ENCODE measurements at places on chromosomes 7 and 10. TPM values are rescaled to one million over a fixed set of nuclear protein-coding genes. Genes with fewer than 3 reads are reported as not detected.

HDAC9 gene
- 1.0 TPM for total RNA-seq

AFAP1L2 gene
- total RNA-seq = 1.2 TPM

DNA sequence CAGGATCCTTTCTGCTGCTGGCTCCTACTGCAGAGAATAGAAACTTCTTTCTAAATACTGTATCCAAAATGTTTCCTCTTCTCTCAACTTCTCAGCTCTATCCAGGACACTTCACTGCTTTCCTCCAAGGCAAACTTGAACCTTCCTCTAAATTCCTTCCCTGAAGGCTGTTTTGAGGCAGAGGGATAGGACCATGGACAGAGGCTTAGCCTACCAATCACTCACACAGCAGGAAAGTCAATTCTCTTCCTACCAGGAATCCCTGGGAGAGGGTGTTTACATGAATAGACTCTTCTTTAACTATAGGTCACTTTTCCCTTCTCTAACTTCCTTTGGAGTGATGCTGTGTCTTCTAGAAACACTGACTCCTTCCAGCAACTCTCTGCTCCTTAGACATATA lies 115.6 kb upstream of the MKLN1 start:
- DNase-seq = no peak

DNA sequence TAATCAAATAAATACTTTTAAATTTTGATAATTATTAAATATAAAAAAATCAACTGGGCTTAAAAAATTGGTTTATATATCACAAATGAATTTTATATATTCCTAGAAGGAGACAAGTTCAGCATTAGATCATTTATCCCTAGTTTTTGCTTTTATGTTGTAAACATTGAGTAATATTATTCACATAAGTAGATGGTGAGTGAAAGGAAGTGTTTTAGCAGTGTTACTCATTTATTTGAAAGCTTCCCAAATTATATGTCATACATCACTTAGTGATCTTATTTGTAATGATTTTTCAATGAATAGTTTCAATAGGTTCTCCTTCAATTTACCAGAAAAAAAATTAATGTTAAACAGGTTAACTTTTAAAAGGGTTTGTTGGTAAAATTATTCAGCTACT lies 15.8 kb downstream of the KLLN start:
- no peak for DNase-seq

DNA sequence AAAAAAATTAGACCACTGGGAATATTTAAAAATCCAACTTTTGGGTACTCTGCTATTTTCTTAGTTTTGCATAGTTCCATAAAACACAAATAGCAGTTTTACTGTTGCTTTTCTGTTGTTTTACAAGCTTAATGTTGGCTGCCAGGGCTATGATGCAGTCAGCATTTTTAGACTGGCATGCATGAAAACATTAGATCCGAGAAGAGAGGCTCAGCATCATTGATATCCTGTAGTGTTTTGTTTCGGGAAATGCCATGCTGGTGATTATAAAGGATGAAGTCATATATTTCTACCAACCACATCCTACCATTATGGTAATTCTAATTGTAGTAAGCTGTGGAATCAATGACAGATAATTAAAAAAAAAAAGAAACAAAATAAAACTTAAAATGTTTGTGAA lies 104.6 kb downstream of the MBL2 start:
- no peak for DNase-seq

DNA sequence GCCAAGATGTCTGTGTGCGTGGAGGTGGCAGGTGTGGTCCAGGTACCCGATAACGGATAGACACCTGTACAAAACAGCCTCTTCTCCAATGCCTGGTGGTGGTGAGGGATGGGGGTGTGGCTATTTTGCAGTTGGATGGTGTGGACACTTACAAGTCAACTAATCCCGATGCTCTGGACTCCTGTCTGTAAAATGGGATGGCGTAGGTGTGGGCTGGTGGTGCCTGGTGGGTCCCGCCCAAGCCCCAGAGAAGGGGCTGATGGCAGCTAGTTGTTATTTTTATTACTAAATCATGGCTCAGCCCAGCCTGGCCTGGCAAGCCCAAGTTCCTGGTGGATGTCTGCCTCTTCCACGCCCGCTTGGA lies 22.3 kb downstream of the GTF2IRD1 start:
- DNase-seq = no peak

DNA sequence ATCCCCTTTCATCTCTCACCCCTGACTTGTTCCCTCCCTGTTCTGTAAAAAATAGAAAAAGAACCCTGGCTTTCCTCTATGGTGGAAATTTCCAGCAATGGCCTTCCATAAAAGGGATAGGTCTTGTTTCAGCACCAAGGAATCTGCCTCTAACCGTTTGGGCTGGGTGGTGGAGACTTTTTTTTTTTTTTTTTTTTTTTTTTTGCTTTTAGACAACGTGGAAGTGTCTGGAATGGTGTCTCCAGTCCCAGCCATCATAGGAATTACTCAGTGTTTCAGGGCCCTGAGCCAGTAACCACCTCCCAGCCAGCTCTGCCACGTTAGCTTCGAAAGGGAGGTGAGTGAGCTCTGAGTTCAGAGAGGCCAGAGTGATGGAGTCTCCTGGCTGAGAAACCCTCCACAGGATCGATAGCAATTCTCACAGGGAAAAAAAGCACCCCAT lies 97.3 kb upstream of the COL1A2 start:
- no peak for DNase-seq

- no peak for DNase-seq
Measured at GRCh38 chr7:141568227-141568626, 17.0 kb downstream of the AGK start.

All from activated CD4-positive, alpha-beta memory T cell treated with anti-CD3 and anti-CD28 coated beads for 36 hours (primary cell).